Lung (tissue), 17 donors: ENCODE measurements at places on chromosomes 12 and 14. TPM values are rescaled to one million over a fixed set of nuclear protein-coding genes. Genes with fewer than 3 reads are reported as not detected.

DDX54 gene
- 17.9 TPM for total RNA-seq

DNA sequence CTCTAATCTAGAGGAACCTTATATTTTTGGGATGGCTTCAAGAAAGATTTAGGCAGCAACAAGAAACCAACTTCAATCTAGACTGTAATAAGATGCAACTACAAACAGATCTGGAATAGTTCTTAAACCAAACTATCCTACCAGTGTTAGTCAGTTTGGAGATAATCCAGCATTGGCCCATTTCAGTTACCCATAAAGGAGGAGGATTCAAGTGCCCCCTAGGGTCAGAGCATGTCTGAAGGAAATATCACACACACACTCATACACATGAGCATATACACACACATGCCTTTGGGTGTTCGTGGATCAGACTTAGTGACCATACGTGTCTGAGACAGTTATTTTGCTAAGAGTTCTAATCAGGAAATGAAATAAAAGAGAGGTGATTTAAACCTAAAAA lies 261.2 kb downstream of the ADAMTS20 start:
- no peaks in the 10 kb centered on the region for H3K27me3 ChIP-seq
- H3K4me3 ChIP-seq: no peak overlapping the region
- H3K4me1 ChIP-seq: no peaks in the 10 kb centered on the region
- H3K36me3 ChIP-seq: no peaks in the 10 kb centered on the region
- no peak overlapping the region for H3K27ac ChIP-seq

VRTN gene
- not detected for total RNA-seq

GRCh38 chr12:98572010-98572409 lies 21.5 kb upstream of the SLC25A3 start:
- no peaks in the 10 kb centered on the region for H3K4me1 ChIP-seq
- H3K27me3 ChIP-seq: no peaks in the 10 kb centered on the region
- no peak overlapping the region for H3K4me3 ChIP-seq
- H3K27ac ChIP-seq: no peak overlapping the region

DNA sequence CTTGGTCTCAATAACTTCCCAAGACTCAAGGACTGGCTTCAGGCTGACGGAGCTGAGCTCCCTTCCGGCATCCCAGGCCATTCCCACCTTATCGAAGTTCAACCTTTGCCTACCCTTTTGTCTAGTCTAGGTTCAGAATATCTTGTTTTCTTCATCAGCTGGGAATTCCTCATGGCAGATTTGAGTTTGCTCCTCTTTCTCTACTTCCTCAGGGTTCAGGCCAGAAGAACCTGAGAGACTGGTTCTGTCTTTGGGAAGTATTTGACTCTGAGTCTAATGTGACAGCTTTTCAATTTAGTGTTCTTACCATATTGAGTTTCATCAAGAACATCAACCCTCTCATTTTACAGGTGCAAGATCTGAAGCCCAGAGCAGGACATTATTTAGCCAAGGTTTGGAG lies 2.1 kb downstream of the BIN2 start:
- no peak overlapping the region for H3K4me3 ChIP-seq
- no peaks in the 10 kb centered on the region for H3K36me3 ChIP-seq
- no peaks in the 10 kb centered on the region for H3K27me3 ChIP-seq
- H3K4me1 ChIP-seq: no peaks in the 10 kb centered on the region
- H3K27ac ChIP-seq: no peak overlapping the region

SYT1 gene
- 3.2 TPM for total RNA-seq

- no peaks in the 10 kb centered on the region for H3K27me3 ChIP-seq
- H3K27ac ChIP-seq: peak overlapping the region; percentile 18
- no peak for DNase-seq
Observed at GRCh38 chr14:52845081-52845480, 53.7 kb upstream of the GNPNAT1 start.

KRT83 gene
- not detected for total RNA-seq

- no peak overlapping the region for H3K27ac ChIP-seq
- no peak overlapping the region for H3K4me3 ChIP-seq
- no peaks in the 10 kb centered on the region for H3K27me3 ChIP-seq
- peak; percentile 31 for DNase-seq
- H3K36me3 ChIP-seq: no peaks in the 10 kb centered on the region
Observed at GRCh38 chr12:53750812-53751335, 905 bp downstream of the CISTR start.

- DNase-seq: no peak
- peak overlapping the region; percentile 17 for H3K27ac ChIP-seq
- H3K4me1 ChIP-seq: peaks cover 21% of the 10 kb centered on the region
- no peak overlapping the region for H3K4me3 ChIP-seq
Observed at GRCh38 chr14:75123991-75124390, 2.9 kb downstream of the NEK9 start.

GRCh38 chr12:86249276-86249675 lies 6.9 kb downstream of the MGAT4C start:
- no peak for DNase-seq
- no peaks in the 10 kb centered on the region for H3K27me3 ChIP-seq
- no peaks in the 10 kb centered on the region for H3K4me1 ChIP-seq
- no peaks in the 10 kb centered on the region for H3K36me3 ChIP-seq

GRCh38 chr14:77043984-77044485 lies 15.5 kb upstream of the IRF2BPL start:
- H3K27ac ChIP-seq: peak overlapping the region; percentile 94
- H3K36me3 ChIP-seq: no peaks in the 10 kb centered on the region
- H3K4me3 ChIP-seq: no peak overlapping the region
- peaks cover 31% of the 10 kb centered on the region for H3K4me1 ChIP-seq

- peaks cover 14% of the 10 kb centered on the region for H3K4me1 ChIP-seq
- H3K27ac ChIP-seq: no peak overlapping the region
- no peaks in the 10 kb centered on the region for H3K27me3 ChIP-seq
- H3K4me3 ChIP-seq: no peak overlapping the region
Observed at GRCh38 chr14:103014466-103015228, 42.7 kb downstream of the CDC42BPB start.

DNA sequence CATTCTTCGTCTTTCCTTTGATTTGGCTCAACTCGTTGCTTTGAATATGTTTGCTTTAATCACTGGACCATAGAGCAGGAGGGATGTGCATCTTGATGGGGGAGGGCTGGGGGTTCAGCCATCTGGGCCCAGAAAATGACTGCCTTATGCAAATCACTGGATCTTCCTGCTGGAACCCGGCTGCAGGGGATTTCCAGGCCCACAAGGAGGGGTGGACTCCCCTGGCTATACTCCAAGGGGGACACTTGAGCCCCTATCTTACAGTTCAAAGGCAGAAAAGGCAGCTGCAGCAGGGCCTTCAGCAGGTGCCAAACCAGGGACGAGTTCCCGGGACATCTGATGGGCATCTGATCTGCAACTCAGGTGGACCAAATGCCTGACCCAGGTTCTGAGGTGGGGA lies 122.5 kb downstream of the DICER1 start:
- no peak overlapping the region for H3K4me3 ChIP-seq
- no peaks in the 10 kb centered on the region for H3K36me3 ChIP-seq
- H3K27ac ChIP-seq: no peak overlapping the region
- DNase-seq: no peak
- H3K4me1 ChIP-seq: no peaks in the 10 kb centered on the region

FAIM2 gene
- total RNA-seq: 0.57 TPM

CPNE6 gene
- not detected for total RNA-seq

DNA sequence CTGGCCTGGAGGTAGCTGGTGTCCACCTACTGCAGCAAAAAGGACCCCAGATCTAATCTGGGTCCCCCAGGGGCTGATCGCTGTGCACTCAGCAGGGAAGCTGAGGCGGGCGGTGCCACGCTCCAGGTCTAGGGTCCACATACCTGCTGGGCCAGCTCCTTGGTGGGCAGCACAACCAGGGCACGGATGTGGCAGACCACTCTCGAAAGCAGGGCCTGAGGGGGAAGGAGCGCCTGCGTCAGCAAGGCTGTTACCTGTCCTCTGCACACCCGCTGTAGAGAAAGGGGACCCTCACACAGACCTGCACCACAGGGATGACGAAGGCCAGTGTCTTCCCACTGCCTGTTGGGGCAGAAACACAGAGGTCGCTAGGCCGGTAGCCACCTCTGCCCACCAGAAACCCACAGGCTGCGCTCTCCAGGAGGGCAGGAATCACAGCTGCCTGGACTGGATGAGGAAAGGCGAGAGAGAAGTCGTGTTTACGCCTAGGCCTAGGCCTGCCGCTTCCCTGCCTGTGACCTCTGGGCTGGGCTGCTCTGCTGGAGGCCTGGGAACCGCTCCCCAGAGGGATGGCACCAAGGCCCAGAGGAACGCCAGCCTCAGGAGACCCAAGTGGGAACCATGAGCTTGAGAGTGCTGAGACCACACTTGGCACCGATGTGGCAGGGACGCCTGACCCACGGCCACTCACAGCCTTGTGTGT lies 2.0 kb downstream of the DDX51 start:
- no peak for DNase-seq
- H3K27me3 ChIP-seq: no peaks in the 10 kb centered on the region
- H3K36me3 ChIP-seq: peaks cover 6% of the 10 kb centered on the region
- no peak overlapping the region for H3K4me3 ChIP-seq

BIN2 gene
- 13.4 TPM for total RNA-seq

GRCh38 chr14:103576371-103577024 lies 13.7 kb downstream of the COA8 start:
- H3K27me3 ChIP-seq: no peaks in the 10 kb centered on the region
- no peaks in the 10 kb centered on the region for H3K4me1 ChIP-seq
- H3K36me3 ChIP-seq: peaks cover 6% of the 10 kb centered on the region
- no peak overlapping the region for H3K4me3 ChIP-seq

GRCh38 chr14:105925615-105926372 lies 399.4 kb downstream of the TMEM121 start:
- no peak for DNase-seq
- no peak overlapping the region for H3K27ac ChIP-seq
- H3K36me3 ChIP-seq: no peaks in the 10 kb centered on the region

KRT3 gene
- total RNA-seq: not detected

GPATCH2L gene
- total RNA-seq: 48.0 TPM

SIX1 gene
- total RNA-seq: 5.9 TPM

DNA sequence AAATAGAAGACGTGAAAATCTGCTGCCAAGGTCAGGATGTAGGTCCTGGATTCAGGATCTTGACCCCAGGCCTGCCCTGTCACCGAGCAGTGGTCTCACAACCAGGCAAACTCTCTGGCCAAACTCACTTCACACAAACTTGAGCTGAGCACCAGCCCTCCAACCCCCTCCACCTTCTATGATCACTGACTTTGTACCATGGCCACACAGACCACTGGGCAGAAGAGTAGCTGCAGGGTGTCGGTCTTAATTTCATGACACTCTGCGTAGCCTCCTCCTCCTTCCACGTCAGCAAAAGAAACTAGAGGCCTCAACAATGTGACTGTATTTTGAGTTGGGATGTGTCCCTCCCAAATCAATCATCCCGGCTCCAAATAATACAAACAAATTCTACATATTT lies 7.2 kb upstream of the TBX3 start:
- peaks cover 17% of the 10 kb centered on the region for H3K4me1 ChIP-seq
- no peak for DNase-seq
- H3K27me3 ChIP-seq: peaks cover 80% of the 10 kb centered on the region
- H3K27ac ChIP-seq: peak overlapping the region; percentile 3
- no peak overlapping the region for H3K4me3 ChIP-seq

DNA sequence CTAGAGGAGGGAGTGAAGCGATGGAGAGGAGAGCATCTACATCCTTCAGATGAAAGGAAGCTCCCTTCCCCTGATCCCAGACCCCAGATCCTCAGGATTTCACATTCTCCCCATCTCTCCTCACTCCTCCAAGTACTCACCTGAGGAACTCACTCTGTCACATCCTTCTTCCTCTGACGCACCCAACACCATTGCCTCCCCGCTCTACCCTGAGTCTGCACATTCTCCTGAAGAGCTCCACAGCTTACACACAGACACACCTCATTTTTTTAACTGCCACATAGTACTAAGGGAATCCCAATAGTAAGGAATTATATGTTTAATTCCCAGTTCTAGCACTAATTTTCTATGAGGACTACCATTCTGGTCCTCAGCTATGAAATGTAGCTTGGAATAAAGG lies 16.3 kb upstream of the METTL17 start:
- no peak for DNase-seq
- peaks cover 8% of the 10 kb centered on the region for H3K4me1 ChIP-seq
- no peaks in the 10 kb centered on the region for H3K27me3 ChIP-seq
- H3K4me3 ChIP-seq: no peak overlapping the region

DNA sequence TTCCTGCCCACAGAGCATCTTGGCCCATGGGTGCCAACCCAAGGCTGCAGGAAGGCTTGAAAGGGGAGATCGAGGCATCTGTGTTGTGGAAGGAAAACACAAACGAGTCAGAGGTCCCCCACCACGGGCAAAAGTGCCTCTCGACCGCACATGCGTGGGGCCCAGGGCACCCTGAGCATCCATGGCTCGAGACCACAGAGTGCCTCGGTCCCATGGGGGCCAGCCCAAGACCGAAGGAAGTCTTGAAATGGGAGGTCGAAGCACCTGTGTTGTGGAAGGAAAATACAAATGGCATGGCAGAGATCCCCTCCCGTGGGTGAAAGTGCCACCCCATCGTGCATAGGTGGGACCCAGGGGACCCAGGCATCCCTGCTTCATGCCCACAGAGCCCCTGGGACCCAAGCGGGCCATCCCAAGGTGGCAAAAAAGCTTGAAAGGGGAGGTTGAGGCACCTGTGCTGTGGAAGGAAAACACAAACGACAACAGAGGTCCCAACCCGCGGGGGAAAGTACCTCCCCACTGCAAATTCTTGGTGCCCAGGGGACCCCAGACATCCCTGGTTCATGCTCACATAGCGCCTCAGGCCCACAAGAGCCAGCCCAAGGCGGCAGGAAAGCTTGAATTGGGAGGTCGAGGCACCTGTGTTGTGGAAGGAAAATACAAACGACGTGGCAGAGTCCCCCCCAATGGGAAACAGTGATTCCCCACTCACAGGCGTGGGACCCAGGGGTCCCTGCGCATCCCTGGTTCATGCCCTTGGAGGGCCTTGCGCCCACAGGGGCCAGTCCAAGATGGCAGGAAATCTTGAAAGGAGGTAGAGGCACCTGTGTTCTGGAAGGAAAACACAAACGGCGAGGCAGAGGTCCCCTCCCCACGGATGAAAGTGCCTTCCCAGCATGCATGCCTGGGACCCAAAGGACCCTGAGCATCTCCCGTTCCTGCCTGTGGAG lies 373.0 kb downstream of the ALG10 start:
- H3K4me3 ChIP-seq: no peak overlapping the region
- no peak overlapping the region for H3K27ac ChIP-seq
- no peaks in the 10 kb centered on the region for H3K27me3 ChIP-seq
- DNase-seq: no peak
- H3K36me3 ChIP-seq: no peaks in the 10 kb centered on the region

- H3K27ac ChIP-seq: no peak overlapping the region
- H3K4me1 ChIP-seq: no peaks in the 10 kb centered on the region
- no peak overlapping the region for H3K4me3 ChIP-seq
- H3K36me3 ChIP-seq: no peaks in the 10 kb centered on the region
- no peaks in the 10 kb centered on the region for H3K27me3 ChIP-seq
Observed at GRCh38 chr14:76976240-76977005, 52.1 kb downstream of the IRF2BPL start.

PLEKHG7 gene
- 6.1 TPM for total RNA-seq

GRCh38 chr12:15862840-15863239 lies 19.3 kb upstream of the STRAP start:
- no peaks in the 10 kb centered on the region for H3K4me1 ChIP-seq
- no peak overlapping the region for H3K27ac ChIP-seq
- no peak for DNase-seq
- no peaks in the 10 kb centered on the region for H3K36me3 ChIP-seq

- H3K36me3 ChIP-seq: no peaks in the 10 kb centered on the region
- H3K4me1 ChIP-seq: no peaks in the 10 kb centered on the region
- no peak for DNase-seq
- no peak overlapping the region for H3K4me3 ChIP-seq
- no peaks in the 10 kb centered on the region for H3K27me3 ChIP-seq
- no peak overlapping the region for H3K27ac ChIP-seq
Observed at GRCh38 chr12:42010715-42011114, 134.0 kb downstream of the GXYLT1 start.
